ENCODE measurements at places on chromosomes 7 and 10.
A peak's percentile ranks its signal among the peaks of the same experiment; 100 is the strongest.

GRCh38 chr7:134649226-134649775, 2.6 kb downstream of the BPGM start:
- DNase-seq, result no peak

GRCh38 chr7:125119559-125120115, 190.0 kb upstream of the POT1 start:
- DNase-seq, result no peak

DNA sequence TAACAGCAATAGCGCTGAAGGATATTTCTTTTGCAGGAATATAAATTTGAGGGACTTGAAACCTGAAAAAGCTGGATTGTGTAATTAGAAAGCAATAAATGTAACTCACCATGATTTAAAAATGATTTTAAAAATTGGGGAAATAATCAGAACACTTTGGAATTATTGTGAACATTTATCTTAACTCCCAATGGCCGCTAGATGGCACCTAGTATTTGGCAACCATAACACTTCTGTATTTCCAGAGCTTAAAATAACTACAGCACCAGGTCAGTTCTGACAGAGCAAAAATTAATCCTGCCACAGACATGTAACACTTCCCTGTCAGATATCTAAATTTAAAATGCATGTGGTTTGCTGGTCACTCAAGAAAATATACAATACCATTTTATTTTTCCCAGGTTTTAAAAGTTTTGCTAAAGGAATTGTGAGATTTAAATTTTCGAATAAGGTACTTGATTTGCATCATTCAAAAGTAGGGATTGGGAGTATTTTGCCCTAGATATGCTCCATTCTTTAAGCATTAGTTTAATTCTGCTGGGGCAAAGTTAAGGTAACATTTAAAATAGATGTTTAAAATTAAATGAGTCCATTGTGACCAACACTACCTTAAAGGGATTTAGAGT, 144.5 kb downstream of the PPP1R3A start:
- DNase-seq, result no peak

DNA sequence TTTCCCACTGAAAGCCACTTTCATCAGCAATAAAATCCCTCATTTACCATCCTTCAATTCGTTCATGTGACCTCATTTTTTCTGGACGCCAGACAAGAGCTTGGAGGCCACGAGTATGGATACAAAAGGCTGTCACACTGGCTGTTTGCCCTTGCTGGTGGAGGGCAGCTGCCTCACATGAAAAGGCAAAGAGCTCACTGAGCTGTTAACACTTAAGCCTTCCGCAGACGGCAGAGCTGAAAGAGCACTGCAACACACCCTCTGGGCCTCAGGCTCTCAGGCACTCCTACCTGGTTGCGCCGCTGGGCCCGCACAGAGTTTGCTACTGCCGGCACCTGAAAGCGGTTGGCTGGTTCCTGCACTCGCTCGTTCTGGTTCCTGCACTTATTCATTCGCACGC, 193.5 kb downstream of the CFTR start:
- no peak for DNase-seq

DNA sequence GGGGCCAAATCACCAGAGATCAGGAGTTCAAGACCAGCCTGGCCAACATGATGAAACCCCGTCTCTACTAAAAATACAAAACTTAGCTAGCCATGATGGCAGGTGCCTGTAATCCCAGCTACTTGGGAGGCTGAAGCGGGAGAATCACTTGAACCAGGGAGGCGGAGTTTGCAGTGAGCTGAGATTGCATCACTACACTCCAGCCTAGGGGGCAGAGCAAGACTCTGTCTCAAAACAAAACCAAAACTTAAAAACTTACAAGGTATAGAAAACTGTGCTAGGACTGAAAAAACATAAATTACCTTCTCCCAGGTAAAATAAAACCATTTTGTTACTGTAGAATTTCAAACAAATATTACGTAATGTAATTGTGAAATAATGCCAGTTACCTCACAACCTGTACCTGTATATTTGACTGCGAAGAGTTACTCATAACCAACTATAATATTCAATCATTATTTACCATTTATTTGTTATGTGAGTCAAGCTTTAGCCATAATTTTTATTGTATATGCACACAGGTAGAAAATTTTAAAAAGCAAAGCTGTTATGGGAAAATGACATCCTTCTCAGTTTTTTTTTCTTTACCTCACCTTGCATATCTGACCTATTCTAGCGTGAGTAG, 180.9 kb downstream of the SEMA3A start:
- no peak for DNase-seq

GRCh38 chr10:75525646-75526045, 94.2 kb downstream of the LRMDA start:
- no peak for DNase-seq

DNA sequence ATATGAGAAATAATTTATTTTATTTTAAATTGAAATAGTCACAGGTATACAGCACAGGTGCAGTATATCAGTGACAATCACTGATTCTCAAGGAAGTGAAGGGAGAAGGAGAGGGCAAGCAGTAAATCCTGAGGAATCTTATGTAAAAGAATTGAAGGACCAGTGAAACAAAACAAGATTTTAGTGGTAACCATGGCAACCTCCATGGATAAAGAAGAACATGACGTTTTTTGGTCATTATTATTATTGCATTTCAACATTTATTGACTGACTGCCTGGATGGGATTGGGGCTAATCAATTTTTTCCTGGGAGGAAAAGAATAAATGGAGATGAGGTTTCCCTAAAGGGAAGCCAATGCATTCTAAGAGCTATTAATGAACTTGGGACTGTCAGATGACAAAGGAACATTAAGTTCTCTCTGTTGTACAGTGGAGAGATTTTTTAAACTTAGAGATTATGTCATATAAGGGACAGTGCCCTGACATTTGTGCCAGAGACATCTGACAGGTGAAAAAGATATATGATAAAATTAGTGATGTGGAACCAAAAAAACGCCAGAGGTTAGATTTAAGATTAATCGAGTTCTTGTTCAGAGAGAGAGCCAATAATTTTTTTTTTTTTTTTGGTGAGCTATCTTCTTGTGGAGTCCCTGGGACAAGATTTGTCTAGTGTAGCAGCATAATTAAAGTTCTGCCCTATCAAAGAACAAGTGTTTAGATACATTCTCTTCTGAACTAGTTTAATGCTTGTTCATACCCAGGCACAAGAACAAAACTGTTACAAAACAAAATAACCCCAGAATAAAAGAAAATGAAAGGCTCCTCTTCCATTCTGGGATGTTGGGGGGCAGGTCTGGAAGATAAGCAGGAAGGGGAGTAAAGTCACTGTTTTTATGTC, 279.9 kb downstream of the CSTF2T start:
- no peak for DNase-seq

DNA sequence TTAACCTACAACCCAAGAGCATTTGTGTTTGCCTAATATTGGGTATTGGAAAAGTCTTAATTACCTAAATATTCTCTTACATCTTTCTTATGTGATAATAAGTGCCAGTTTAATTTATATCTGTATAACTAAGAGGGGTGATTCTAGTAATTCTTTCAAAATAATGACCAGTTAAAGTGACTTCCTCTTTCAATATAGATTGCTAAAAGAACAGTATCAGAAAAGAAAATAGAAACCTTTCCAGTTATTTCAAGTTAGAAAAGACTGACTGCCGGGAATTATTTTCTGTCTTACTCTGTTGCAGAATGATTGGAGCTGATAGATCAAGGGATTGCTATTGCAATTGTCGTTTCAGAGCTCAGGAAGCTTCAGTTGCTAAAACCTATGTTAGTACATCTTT, 525.0 kb upstream of the SEMA3D start:
- no peak for DNase-seq

GRCh38 chr10:11557513-11557912, 53.9 kb downstream of the USP6NL start:
- no peak for DNase-seq

DNA sequence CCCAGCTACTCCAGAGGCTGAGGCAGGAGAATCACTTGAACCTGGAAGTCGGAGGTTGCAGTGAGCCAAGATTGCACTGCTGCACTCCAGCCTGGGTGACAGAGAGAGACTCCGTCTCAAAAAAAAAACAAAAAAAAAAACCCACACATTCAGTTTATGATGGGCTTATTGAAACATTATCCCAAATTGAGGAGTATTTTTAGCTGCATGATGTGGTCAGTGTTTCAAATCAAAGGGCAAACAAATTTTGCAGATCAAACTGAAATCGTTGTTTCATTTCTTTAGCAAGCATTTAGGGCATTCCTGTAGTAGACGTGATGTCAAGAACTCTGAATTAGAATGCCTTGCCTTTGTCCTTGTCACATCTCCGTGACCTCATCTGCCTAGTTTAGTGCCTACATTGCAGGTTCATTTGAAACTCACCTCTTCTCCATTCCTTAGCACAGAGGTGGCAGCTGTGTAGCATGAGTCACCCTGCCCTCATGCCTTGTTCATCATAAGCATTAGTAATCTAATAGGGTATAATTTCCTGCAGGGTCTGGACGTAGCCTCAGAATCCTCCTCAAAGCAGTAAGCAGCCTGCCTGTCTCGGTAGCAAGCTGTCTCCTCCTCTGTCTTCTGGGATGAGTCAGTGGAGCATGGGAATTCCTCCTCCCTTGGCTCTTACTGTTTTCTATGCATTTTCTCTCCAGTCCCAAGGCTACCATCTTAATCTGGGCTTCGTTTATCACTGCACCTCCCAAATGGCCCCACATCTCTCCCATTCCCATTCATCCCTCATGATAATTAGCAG, 73.8 kb downstream of the CUL1 start:
- DNase-seq, result peak; percentile 38

DNA sequence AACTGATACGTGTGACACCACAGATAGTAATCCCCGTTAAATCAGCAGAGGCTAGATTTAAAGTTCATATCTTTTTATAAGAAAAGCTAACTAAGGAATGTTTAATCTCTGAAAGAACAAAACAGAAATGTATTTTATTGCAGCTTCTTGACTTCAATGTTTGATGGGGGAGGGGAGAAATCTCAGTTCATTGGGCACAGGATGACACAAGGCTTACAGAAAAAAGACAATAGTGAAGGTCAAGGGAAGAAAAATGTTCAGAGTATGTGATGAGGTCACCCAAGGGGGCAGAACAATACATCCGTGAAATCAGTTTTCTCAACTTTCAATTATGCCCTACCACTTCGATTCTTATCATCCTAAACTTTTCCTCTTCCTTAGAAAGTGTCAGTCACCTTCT, 102.9 kb downstream of the ELAPOR2 start:
- DNase-seq, result no peak

GRCh38 chr7:142380069-142380468, 122.2 kb upstream of the PRSS58 start:
- no peak for DNase-seq

DNA sequence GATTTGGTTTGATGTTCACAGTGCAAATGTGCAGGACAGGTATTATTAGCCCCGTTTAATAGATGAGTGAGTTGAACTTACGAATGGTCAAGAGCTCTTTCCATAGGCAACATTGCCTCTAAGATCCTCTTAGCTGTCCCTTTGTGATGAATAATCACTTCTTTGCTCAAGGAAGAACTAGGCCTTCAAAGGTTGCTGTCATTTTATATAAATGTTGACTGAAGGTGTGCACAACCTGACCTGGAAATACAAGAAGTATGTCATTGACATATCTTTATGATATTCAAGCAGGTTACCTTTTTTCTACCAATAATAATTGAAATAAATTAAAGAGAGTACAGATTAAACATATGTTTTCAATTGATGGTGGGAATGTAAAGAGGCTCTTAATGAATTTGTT, 48.5 kb upstream of the GLCCI1 start:
- no peak for DNase-seq

GRCh38 chr10:133384071-133384470, 5.0 kb downstream of the PAOX start:
- no peak for DNase-seq

DNA sequence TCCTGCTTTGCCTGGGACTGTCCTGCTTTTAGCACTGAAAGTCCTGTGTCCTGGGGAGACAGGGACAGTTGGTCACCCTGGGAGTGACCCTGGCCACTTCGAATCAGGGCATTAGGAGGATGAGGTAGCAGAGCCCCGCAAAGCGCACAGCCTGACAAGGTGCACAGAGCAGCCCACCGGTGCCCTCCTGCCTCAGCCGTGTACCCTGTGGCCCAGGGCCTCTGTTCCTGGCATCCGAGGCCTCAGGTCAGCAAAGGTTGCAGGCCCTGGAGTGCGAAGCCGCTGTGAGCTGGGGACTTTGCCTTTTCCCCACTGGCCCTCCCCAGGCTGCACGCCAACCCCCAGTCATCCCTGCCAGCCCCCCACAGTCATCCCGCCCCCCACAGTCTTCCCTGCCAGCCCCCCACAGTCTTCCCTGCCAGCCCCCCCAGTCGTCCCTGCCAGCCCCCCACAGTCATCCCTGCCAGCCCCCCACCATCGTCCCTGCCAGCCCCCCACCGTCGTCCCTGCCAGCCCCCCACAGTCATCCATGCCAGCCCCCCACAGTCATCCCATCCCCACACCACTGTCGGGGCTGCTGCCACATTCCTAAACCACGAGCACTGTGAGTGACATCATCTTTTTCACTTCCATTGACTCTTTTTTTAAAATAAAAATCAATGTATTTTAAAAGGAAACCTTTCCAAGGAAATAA, 91.8 kb downstream of the RGS10 start:
- DNase-seq, result no peak

- no peak for DNase-seq
These were observed 83.4 kb downstream of the ZNF365 start for GRCh38 chr10:62457598-62457997.

DNA sequence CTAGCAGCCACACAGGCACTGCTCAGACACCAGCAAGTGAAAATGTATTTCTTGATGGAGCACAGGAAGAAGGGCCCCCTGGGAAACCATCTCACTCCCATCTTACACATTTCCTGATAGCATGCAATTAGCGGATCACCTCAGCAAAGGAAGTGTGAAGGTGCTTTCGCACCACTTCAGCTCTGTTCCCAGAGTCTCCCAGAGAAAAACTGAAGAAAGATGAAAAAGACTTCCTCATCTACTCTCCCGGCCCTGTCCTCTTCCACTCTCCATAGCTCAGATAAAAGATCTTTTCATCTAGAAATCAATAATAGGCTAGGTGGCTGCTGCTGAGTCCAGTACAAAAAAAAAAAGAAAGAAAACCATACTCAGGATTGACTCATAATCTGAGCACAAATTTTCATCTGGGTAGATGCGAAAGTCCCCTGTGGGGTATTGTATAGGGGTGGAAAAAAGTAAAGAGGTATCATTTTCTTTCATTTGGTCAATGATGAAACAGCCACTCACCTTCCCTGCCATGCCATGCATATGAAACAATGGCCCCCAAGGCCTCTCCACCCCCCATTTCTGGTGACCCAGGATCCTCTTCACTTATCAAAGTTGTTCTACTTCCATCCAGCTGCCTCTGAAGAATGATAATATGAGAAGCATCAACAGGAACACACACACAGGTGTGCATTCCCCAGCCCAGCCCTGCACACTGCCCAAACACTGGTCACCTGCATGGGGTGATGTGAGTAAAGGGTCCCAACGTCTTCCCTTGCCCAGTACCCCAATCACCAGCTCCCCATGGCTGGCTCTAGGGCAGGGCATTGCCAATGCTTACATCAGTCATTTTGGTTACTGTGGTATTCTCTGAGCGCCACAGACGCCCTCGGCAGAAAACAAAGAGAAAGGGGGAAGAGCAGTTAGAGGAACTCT, 48.8 kb upstream of the DGKI start:
- DNase-seq, result no peak

DNA sequence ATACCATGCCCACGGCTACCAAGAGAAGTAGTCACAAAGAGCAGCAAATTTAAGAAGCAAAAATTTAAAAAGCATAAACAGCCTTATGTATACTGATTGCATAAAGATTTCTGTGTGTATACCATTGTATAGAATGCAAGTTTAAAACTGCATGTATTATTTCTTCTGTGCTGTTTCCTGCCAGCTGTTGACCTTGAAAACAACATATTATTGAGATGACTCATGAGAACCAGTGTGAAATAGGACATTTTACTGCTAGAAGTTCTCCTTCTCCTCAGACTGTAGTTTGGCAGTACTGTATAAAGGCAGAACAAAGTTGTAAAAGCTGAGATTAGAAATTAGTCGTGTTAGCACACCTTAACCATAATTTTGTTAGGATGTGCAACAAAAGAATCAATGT, 42.3 kb upstream of the SGCE start:
- DNase-seq, result no peak

Measured in 8988T (cell line).